ENCODE measurements at places on chromosomes 12 and 14.
A peak's percentile ranks its signal among the peaks of the same experiment; 100 is the strongest.

DNA sequence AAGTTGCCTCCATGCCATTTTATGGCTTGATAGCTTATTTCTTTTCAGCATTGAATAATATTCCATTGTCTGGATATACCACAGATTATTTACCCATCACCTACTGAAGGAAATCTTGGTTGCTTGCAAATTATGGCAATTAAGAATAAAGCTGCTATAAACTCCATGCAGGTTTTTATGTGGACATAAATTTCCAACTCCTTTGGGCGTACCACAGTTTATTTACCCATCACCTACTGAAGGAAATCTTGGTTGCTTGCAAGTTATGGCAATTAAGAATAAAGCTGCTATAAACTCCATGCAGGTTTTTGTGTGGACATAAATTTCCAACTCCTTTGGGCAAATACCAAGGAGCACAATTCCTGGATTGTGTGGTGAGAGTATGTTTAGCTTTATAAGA is 12.6 kb upstream of the PLEKHH1 start:
- no peak for DNase-seq

GRCh38 chr14:95200404-95200803 is 43.1 kb upstream of the DICER1 start:
- peak; percentile 89 for DNase-seq

GRCh38 chr14:23438101-23438971 is 2.9 kb upstream of the MYH7 start:
- no peak for DNase-seq

DNA sequence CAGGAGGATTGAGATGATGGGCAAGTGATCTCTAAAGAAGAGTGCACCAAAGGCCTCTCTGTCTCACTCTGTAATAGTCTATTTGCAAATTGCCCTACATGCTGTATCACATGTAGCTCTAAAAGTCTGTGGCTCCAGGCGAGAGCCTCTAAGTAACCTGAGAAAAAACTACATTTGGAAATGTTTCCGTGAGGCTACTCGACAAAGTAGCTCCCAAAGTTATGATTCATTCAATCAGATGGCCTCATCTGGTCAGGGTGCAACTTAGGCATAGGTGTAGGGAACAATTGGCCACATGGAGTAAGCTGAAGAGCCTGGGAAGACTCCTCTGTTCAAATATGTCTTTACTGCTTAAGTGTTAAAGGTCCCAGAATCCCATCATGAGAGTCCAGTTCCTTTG is 155.4 kb upstream of the PLEKHG7 start:
- DNase-seq = no peak

DNA sequence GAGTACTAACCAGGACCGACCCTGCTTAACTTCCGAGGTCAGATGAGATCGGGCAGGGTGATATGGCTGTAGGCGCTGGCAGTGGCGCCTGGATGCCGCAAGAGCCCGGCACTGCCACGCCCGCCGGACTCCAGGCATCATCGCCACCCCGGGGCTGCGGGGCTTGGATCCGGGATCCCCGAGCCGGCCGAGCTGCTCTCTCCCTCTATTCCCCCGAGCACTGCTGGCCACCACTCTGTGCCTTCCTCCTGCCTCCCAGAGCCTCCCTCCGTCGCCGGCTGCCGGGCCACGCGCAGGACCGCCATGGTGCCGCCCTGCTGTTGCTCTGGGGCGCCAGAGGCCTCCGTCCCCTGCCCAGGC is 153.2 kb upstream of the ALG10B start:
- no peak for DNase-seq

- no peak for DNase-seq
These were observed 653 bp downstream of the PA2G4 start for GRCh38 chr12:56104815-56105608.

DNA sequence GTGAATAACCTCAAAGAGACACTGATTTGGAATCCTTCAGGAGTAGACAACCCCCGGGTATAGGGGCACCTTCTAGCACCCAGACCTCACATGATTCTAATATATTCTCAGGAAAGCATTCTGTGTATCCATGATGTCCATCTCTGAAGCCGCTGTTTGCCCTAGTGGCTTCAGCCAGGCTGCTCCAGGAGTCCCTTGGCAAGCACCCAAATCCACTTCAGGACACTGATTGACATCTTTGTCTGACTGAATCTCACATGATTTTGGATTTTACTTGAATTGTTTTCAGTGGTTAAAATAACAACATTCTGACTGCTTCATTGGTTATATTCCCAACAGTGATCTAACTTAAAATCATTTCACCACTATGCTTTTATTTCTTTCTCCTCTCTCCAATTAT is 390.5 kb upstream of the CLEC14A start:
- DNase-seq = no peak

DNA sequence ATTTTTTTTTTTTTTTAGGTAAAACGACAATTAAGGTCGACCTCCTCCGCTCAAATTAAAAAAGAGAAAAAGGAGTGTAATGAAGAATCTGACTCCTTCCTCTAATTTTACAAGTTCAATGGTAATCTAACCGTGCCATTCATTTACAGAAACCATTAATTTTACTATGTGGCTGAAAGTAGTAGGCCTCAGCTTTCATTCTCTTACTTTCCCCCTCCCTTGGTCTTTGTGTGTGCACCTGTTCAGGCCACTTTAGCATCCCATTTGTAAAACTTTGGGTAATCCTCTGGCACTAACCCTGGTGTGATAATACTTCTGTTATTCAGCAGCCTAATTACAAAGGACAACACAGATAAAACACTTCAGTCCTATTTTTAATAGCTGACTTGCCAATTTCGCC is 128.1 kb downstream of the ASCL1 start:
- DNase-seq = peak; percentile 42

GRCh38 chr12:81450920-81451739 is 308.0 kb downstream of the PPFIA2 start:
- peak; percentile 19 for DNase-seq

DNA sequence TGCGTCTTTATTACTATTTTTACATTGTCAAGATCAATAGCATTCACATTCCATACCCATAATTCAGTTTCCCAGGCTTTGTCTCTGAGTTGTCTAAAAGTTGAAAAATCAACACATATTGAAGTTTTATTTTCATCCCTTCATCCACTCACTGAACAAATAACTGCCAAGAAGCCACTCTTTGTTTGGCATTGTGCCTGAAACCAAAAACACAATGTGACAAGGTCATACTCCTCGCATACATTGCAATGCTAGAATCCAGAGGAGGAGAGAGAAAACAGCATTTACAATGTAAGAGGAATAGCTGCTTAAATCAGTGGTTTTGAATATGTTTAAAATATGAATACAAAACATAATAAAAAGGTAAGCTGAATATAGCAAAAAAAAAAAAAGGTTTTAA is 71.8 kb downstream of the CCDC60 start:
- DNase-seq = no peak

- no peak for DNase-seq
These were observed 240.6 kb downstream of the SLC25A21 start for GRCh38 chr14:36931791-36932190.

DNA sequence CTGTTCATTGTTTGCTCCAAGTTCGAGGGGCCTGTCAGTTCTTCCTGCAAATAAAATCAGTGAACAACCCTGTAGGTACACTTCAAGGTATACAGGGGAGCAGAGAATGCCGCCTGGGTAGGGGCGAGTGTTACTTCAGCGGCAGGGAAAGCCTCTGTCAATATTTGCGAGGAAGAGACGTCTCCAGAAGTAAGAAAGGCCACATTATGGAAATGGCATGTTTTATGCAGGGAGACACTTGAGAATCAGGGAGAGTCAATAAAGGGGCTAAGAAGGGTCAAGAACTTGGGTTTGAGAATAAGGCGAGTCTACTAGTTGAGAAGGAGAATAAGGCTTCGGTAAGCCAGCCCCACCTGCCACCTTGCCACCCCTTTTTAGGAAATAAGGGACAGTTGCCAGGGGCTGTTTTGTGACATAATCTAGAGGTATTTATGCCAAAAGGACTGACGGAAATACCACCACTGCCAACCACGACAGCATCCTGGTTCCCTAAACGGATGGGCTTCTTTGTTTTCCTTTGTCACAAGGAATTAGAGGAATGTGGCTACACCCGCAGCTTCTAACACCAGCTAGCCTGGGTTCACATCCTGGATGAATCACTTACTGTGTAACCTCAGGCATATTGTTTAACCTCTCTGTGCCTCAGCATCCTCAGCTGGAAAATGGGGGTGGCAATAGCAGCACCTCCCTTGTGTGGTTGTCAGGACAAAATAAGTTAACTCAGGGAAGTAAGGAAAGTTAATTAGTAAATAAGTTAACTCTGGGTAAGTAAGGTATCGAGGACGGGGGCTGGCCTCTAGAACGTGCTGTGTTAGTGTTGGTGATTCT is 67.7 kb downstream of the EID3 start:
- no peak for DNase-seq

DNA sequence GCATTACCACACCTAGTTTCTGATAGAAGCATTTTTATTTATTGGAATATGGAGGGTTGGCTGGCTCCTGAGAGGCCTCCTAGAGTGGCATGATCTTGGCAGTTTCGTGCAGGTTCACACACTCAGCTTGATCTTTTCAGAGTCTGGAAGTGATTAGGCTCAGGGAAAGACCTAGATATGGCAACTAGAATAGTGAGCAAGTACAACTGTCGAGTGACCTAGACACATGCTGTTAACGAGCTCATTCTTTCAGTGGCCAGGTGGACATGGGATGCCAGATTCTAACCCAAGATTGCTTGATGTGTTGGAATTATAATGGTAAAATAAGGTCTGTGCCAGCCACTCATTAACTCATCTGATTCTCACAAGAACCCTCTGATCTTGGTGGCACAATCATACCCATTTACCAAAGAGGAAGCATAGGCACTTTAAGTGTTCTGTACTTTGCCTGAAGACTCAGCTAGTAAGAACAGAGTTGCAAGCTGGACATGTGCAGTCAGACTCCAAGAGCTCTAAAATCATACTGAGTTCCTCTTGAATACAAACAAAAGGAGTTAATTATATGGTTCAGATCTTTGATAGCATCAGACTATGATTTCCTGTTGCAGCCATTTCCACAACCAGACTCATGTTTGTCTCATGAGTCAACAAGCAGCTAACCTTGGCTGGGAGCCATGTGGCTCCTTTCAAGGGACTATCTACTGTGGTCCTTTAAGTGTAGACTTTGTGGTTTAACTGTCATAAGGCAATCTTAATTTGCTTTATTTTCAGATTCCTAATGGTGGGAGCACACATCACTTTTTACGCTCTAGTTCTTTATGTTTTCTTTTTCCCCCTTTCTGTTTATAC is 144.2 kb downstream of the PLEKHA5 start:
- peak; percentile 61 for DNase-seq

GRCh38 chr14:23639891-23640523 is 3.8 kb downstream of the DHRS2 start:
- no peak for DNase-seq

DNA sequence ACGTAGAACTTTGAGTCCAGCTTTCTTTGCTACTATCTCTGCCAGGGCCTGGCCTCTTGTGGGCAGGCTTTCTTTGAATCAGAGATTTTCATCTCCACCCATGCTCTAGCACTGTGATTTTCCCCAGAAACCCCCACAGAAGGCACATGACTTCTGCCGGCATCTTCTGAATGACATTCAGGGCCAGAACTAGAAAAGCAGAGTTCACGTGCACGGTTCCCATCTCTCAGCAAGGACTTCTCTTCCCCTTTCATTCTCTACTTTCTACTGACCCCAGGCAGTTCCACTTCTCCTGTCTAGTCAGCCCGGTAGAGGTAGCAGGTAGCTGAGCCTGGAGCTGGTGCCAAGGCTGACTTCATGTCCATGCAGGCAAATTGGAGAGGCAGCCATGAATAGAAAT is 26.9 kb downstream of the BATF start:
- no peak for DNase-seq

DNA sequence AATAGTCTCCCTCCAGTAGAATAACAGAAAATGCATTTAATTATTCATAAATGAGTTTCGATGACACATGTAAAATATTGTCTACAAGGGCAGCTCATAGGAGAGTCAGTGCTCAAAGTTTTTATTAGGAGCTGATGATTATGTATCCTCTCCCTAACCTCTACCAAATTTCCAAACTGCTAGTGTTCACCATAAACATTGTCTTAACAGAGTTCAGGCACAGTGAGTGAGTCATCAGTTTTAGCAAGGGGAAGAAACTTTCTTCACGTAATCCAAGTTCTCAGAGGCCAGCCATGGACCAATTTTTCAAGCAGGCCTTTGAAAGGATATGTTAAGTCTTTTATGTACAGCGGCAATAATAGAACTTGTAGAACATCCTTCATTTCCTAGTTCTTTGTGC is 649.2 kb upstream of the MIS18BP1 start:
- no peak for DNase-seq

- DNase-seq = no peak
These were observed 10.7 kb downstream of the SFSWAP start for GRCh38 chr12:131721548-131721947.

DNA sequence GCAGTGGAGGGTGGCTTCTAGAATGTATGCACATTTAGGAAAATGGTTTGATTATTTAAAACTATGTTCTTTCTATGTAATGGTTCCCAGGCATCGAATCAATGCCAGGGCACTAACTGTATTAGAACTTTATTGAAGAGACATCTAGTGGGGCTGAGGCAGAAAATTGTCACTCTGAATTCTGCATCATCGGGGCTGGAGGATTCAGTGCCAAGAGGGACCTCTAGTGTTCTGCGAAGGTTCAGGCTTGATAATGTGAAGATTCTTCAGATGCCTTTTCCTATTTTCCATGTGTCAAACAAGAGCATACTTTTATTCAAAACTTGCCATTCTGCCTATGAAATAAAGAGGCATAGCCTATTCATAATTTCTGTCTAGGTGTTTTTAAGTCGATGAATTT is 146.3 kb downstream of the CAND1 start:
- DNase-seq = peak; percentile 67

DNA sequence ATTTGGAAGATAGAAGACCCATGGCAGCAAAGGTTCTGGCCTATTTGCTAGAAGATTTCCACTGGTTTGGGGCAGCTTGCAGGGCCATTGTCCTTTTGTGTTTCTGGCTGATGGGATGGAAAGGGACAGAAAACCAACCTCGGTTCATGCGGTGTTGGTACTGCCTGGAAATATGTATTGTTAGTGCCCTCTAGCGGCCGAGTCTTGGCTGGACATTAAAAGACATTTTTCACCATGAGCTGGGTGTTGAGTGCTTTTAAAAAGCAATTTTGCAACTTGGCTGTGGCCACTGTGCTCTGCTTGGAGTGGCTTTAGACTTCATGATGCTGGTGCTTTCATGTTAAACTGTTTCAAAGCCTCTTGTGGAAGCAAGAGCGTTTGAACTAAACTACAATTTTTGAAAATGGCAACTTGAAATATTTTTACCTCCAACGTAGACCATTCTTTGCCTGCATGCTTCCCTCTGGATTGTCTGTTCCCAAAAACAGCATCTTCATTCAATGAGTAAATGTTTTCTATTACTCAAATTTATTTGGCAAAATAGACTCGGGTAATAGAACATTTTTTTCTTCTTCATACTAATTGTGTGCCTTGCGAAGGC is 102.7 kb upstream of the TBX5 start:
- peak; percentile 90 for DNase-seq

- no peak for DNase-seq
These were observed 415.2 kb upstream of the OR4E1 start for GRCh38 chr14:22088614-22089342.

Measured in NCI-H510A treated with DMSO at 0.1 percent for 48 hours (cell line).